CD14-positive monocyte (primary cell): ENCODE measurements at places on chromosomes 11 and 22. TPM values are rescaled to one million over a fixed set of nuclear protein-coding genes. Genes with fewer than 3 reads are reported as not detected.

Gene DMC1
- polyA plus RNA-seq: not detected in 2 replicates

Gene SCUBE2
- 0.28 and 0.36 TPM in 2 replicates for polyA plus RNA-seq

Gene HBD
- polyA plus RNA-seq: not detected

Gene RIC3
- polyA plus RNA-seq: 0.17 TPM in 1 of 2 replicates, not detected in the other

Gene SMTNL1
- not detected for polyA plus RNA-seq

Gene CBLIF
- polyA plus RNA-seq: not detected

Gene ANO9
- 0.18 TPM for polyA plus RNA-seq

Gene ALKBH3
- 10.1 and 22.1 TPM in 2 replicates for polyA plus RNA-seq

Gene TSSK2
- 0.04 TPM in 1 of 2 replicates, not detected in the other for polyA plus RNA-seq

Gene ASPHD2
- polyA plus RNA-seq: 6.2 TPM

Gene ZFTA
- polyA plus RNA-seq: 1.1 and 1.2 TPM in 2 replicates

Gene GLYAT
- not detected in 2 replicates for polyA plus RNA-seq

Gene SEC14L6
- not detected for polyA plus RNA-seq

Gene FGF19
- polyA plus RNA-seq: not detected in 2 replicates

Gene GAS2
- 0.98 and 1.00 TPM in 2 replicates for polyA plus RNA-seq

Gene POU2AF3
- polyA plus RNA-seq: not detected

Gene UPB1
- 0.05 and 0.13 TPM in 2 replicates for polyA plus RNA-seq

Gene RTN3
- 341 TPM for polyA plus RNA-seq

Gene ASRGL1
- polyA plus RNA-seq: 57.8 TPM
